ENCODE measurements at places on chromosomes 7 and 10.

DNA sequence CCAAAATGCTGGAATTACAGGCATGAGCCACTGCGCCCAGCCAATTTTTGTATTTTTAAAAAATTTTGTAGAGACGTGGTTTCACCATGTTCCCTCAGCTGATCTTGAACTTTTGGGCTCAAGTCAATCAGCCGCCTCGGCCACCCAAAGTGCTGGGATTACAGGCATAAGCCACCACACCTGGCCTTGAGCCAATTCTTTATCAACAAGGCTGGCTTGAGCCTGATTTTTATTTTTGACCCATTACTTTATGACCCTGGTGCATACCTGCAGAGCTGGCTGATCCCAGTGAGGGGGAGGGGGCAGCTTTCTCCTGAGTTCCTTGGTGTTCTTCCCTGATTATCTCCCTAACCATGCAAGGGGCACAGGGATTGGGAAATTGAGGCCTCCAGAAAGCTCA is 15.8 kb upstream of the CPA1 start:
- DNase-seq = no peak

GRCh38 chr10:85916286-85916685 is 450.3 kb downstream of the GRID1 start:
- no peak for DNase-seq

GRCh38 chr7:8783229-8783628 is 349.8 kb downstream of the NXPH1 start:
- no peak for DNase-seq

DNA sequence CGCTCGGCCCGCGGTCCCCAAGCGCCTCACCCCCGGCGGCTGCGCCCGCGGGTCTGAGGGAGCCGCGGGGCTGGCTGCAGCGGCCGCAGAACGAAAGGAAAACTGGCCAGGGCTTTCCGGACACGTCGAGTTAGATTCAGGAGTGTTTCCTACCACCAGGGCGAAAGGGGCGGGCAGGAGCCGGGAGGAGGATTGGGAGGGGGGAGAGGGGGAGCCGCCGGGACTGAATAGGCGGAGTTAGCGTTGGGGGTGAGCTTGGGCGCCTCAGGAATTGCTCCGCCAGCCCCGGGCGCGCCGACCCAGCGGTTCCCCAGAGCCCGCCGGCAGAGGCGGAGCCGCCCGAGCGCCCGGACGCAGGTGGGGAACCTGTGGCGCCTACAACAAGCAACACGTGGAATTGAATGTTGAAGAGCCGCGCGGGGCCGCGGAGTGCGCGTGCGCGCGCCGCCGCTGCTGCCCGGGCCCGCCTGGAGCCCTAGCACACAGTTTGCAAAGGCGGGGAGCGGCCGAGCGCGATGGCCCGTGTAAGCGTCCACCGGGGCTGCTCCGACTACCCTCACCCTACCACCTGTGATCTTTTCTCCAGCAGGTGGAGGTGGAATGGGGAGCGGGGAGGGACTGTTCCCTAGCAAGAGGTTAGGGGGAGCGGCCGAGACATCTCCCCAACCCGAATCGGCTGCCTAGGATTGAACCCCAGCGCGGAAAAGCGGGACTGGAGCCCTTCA is at the start of gene CADPS2:
Gene CADPS2, minus strand, starts transcription at position 104 of the 725 bp plus-strand sequence. CDS start 123 bp downstream, outside the sequence.
- DNase-seq = no peak

- peak; percentile 49 for DNase-seq
These were observed 2.6 kb upstream of the MBL2 start for GRCh38 chr10:52775132-52775647.

- peak; percentile 8 for DNase-seq
These were observed 198.9 kb downstream of the WDR37 start for GRCh38 chr10:1255118-1255517.

DNA sequence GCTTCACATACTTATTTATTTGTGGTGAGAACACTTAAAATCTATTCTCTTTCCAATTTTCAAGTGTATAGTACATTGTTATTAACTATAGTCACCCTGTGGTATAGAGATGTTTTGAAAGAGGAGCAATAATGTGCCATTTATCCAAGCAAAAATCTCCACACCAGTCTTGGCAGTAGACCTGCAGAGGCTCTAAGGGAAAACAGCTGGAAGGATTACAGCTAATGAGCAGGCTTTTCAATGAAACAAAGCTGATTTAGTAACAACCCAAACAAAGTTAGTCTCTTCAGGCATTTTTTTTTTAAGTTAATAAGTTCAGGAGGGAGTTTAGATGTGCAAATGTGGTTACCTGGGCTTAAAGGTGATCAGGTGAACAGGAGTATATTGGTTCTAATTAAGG is 101.9 kb downstream of the EVX1 start:
- DNase-seq = no peak

DNA sequence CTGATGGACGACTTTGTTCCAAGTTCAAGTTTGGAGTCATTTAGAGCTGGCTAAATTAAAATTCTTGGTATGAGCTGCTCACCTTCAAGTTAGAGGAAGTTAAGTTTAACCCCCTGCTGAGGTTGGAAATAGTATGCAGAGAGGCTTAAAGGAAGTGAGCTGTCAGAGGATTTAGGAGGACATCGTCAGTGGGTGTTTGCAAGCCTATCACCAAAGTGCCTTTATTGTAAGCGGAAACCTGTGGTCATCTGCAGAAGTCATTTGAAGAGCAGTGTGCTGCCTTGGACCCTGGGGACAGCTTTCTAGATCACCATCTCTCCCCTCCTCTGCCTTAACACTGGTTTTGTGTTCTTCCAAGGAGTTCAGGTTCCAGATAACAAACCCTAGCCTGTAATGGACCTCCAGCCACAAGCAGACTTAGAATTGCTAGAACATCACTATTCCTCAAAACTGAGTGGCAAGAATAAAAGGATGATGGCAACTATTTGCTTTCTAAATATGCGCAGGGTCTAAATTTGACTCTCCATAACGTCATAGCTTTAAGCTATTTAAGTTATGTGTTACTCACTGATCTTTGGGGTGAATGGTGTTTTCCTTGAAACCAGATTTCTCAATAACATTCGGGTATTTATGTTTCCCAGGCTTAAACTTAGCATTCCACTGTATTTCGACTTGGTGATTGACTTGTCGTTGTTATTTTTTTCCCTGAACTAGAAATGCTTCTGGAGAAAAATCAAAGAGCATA is 93.4 kb downstream of the SLC39A12 start:
- DNase-seq = no peak

DNA sequence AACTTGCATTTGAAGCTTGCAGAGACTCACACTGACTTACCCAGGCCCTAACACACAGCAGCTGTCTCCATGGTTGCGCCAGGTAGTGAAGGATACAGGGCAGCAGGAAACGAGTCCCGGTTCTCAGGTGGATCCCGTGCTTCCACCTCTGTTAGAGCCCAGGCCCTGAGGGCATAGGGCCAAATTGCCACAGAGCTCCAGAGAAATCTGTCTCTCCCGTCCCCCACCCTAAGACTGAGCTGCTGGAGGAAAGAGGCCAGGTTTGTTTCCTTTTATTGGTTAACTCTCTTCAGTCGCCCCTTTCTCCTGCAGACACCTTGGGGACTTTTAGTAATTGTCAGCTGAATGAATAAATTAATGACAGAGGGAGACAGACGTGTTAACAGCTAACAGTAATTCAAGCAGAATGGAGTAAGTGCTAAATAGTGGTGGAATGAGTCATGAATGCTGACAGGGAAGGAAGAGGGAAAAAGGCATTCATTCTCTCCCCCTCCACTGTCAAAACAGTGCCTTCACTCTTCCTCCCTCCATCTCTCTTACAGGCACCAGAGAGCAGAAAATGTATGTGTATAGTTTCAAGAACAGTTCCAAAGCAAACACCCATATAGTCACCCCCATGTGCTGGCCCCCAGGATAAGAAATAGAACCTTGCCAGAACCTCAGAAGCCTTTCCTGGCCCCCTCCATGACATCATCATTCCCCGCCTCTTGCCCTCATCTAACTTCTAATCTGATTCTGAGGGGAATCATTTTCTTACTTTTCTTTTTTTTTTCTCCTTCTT is 16.8 kb upstream of the DLG5 start:
- no peak for DNase-seq

GRCh38 chr7:18648849-18649758 is 153.6 kb downstream of the HDAC9 start:
- DNase-seq = no peak

- peak; percentile 35 for DNase-seq
These were observed 872 bp upstream of the HMX2 start for GRCh38 chr10:123146894-123147634.

- DNase-seq = peak; percentile 88
These were observed 51.1 kb downstream of the GNA12 start for GRCh38 chr7:2792856-2793487.

Measured in suppressor macrophage (primary cell).